ENCODE measurements at places on chromosomes 11 and 22.

DNA sequence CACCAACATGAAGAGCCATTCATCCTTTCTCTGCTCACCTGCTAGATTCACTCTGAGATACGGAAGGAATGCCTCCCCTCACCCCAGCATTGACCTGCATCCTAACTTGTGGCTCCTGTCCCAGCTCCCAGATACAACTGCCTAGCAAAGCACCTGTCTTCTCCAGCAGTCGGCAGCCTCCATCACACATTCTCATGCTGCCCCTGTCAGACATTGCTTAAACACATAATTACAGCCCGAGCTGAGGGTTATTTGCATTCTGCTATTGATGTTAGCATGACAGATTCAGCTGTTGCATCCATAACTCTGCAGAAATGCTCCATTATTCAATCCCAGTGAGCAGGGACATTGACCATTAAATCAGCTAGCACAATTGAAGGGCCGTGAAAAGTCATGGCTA lies 184.4 kb upstream of the NARS2 start:
- DNase-seq: no peak

- DNase-seq: no peak
Observed at GRCh38 chr22:30591191-30591587, 521 bp downstream of the PES1 start.

GRCh38 chr22:20803696-20804324 lies 29.9 kb downstream of the SERPIND1 start:
- DNase-seq: no peak

GRCh38 chr11:70060611-70061293 lies 17.4 kb upstream of the ANO1 start:
- no peak for DNase-seq

DNA sequence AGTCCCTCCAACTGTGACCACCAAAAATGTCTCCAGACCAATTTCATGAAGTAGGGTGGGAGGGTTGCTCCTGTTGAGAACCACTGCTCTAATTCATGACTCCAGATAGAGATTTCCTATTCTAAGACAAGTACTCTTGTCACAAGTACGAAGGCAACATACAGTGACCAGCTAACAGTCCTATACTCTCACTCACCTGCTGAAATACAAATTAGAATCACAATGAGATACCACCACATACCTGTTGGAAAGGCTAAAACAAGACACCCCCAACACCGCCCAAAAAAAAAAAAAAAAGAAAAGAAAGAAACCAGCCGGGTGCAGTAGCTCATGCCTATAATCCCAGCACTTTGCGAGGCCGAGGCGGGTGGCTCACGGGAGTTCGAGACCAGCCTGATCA lies 310.5 kb downstream of the SWAP70 start:
- DNase-seq: no peak

GRCh38 chr11:422249-422656 lies 7.5 kb upstream of the SIGIRR start:
- no peak for DNase-seq

- no peak for DNase-seq
Observed at GRCh38 chr11:95364324-95365295, 133.6 kb upstream of the SESN3 start.
